Activated T-cell treated with anti-CD3 and anti-CD28 coated beads for 4 hours (primary cell): ENCODE measurements at places on chromosomes 6 and 20.

DNA sequence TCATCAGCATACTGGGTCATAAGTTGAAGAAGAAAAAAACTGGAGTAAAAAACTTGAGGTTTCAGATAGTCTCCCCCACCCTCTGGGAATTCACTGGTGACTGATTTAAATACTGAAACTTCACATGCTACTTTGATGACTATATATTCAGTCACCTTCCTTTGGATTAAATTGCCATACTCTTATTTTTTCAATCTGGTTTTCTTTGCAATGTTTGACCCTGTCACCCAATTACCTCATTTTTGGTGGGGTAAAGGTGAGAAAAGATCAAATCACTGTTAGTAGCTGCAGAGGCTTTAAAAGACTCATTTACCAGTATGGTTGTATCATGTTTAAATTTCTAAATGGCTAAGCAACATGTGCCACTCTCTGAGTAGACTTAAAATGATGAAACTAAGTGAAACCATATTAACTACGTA, 862.7 kb upstream of the FLRT3 start:
- DNase-seq, result no peak

- DNase-seq, result no peak
Observed at GRCh38 chr6:90083891-90084290, 189.6 kb downstream of the GJA10 start.

DNA sequence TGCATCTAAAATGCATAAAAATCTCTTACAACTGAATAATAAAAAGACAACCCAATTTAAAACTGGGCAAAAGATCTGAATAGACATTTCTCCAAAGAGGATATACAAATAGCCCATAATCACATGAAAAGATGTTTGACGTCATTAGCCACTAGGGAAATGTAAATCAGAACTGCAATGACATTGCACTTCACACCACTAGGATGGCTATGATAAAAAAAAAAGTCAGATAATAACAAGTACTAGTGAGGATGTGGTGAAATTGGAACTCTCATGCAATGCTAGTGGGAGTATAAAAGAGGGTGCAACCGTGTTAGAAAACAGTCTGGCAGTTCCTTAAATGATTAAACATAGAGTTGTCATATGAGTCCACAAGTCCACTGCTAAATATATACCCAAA, 24.3 kb upstream of the TBX18 start:
- DNase-seq, result no peak

DNA sequence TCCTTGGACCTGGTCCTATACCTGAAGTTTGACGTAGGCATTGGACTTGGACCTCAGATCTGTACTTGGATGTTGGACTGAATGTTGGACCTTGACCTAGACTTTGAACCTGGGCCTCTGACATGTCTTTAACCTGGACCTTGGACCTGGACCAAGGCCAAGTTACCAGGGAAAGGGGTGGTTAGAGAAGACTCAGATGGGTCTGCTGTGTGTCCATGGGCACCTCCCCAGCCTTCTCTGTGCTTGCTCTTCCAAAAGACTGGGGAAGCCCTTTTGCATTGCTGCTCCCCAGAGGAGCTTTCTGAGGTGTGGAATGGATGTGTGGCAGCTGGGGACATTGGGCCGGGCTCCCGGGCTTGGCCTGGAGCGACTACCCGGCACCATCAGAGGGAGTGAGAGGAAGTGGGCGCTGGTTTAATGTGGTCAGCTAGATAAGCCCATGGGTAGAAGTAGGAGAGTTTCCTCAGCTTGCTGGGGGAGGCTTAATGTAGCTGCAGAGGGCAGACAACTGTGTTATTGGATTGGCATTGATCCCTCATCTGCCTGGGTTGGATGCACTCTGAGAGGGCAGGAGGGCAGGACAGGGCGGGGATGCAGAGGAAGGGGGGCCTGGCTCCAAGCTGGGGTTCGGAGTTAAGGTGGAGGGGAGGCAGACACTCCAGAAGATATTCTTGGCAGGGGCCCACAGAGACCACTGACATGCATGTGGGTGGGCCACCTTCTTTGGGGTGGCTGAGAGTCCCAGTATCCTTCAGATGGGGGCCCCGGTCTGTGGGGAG, 4.2 kb downstream of the SCRT2 start:
- no peak for DNase-seq

GRCh38 chr6:82608781-82609180, 245.2 kb downstream of the TPBG start:
- no peak for DNase-seq

- DNase-seq, result no peak
Observed at GRCh38 chr6:32794510-32794909, 22.3 kb downstream of the HLA-DOB start.

GRCh38 chr20:63345328-63346100, 15.6 kb downstream of the CHRNA4 start:
- DNase-seq, result no peak

DNA sequence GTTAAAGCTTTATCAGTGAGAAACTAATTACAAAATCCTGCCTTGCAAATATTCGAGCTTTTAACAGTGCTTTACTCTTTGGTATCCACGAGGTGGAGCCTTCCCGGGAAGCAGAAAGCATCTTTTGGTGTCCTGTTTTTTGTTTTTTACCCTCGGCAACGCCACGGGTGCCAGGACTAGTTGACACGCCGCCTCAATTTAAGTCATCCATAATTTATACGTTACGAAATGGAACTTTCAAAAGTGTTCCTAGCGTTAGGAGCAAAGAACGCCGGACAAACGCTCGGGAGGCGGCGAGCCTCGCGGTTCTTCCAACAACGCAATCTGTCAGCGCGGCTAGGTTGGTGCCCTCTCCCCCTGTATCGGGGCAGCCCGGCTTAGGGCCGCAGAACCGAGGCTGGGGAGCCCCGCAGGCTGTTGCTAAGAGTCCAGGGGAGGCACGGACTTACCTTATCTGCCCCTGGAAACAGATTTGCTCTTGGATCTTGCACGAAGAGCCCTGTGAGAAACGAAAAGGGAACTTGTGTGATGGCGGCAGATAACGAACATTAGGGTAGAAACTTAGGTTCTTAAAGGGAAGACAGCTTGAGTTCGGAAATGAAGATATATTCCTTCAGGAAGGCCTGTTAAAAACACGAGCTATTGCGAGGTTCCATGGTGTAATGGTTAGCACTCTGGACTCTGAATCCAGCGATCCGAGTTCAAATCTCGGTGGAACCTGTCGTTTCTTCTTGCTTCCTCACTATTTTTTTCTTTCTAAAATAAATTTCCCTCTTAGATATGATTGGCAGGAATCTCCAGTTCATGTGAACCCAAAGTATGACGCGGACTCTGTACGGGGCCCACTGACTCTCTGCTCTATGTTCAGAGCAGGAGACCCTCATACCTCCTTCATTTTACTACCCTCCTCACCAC, 46.2 kb upstream of the ZNF184 start:
- DNase-seq, result peak; percentile 51

- no peak for DNase-seq
Observed at GRCh38 chr6:84441456-84441855, 214.0 kb upstream of the CEP162 start.

DNA sequence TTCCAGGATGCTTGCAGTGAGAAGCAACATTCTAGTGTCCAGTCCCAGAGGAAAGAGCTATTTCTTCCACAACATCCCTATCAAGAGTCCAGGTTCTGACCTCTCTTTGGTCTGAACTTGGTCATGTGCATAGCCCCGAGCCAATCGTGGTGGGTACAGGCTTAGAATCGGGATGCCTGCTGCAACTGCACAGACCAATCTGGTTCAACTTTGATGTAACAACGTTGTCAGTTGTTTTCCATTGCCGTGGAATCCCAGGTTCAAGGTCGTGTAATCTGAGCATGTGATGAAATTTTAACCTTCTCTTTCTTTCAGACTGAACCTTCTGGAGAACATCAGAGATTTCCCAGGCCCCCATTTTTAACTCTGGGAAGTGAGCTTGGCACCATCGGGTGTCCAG, 130.5 kb downstream of the ANKRD60 start:
- DNase-seq, result no peak

GRCh38 chr6:7742223-7742785, 16.4 kb downstream of the BMP6 start:
- DNase-seq, result no peak

- DNase-seq, result no peak
Observed at GRCh38 chr6:144335914-144336313, 50.8 kb downstream of the UTRN start.

GRCh38 chr20:56417911-56418310, 5.9 kb downstream of the CASS4 start:
- no peak for DNase-seq
